ENCODE measurements at places on chromosomes 5 and 9.

DNA sequence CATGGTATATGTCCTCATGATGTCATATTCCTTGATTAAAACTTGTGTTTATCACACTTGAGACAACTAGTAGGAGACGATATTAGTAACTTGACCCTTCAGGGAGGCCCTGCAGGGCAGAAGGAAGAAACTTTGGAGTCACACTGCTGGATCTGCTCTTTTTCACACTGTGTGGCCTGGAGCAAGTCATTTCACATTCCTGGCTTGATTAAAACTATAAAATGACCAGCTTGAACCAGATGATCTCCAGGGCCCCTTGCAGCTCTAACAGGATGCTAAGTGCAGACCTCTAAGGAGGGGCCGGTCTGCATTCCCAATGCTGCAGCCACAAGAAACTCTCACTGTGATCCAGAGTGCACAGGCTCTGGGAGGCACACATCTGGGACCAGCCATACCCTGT lies 146.4 kb upstream of the ZNF366 start:
- DNase-seq: no peak

GRCh38 chr9:88829276-88829675 lies 162.0 kb upstream of the S1PR3 start:
- no peak for DNase-seq

DNA sequence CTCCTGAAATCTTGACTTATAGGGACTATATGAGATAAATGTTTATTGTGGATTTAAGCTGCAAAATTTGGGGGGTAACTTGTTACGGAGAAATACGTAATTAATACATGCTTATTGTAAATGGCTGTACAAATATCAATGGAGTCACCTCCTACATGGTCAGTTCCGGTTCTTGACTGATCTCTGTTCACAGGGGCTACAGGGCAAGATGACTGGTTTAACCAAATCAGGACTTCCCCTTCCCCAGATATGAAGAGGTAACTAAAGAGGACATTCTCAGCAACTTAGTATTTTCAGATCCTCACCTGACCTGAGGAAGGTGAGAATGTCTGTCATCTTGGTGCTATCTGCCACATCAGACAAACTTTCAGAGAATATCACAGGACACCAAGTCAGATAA lies 54.7 kb downstream of the PTCD2 start:
- DNase-seq: no peak

DNA sequence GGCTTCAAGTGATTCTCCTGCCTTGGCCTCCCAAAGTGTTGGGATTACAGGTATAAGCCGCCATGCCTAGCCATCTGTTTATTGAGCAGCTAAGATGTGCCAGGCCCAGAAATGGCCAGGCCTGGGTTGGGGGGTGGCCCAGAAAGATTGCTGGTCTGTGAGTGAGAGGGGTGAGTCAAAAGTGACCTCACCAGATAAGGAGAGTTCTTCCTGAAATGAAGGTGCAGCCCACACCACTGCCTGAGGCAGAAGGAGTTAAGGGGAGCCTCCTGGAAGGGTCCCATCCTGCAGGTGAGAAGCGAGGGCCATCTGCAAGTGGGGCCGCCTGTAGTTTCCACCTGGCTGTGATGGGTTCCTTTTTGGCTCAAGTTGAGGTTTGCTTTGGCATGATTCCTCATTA lies 96.9 kb upstream of the KLF4 start:
- DNase-seq: no peak

DNA sequence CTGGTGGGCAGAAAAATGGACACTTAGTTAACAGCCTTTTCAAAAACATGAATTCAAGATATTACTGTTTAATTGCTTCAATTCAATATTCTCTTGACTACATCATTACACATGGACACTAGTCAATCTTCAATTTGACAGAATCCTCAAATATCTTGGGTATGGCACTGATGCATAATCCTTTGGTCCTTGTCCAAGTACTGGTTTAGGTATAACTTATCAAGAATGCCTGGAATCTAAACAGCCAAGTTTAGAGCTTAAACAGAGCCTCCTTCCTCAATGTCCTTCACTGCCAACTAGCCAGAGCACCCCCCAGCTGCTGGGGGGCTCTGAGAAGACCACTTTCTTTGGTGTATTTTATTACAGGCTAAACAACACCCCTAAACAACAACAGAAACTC lies 61.6 kb upstream of the ERCC6L2 start:
- DNase-seq: no peak

DNA sequence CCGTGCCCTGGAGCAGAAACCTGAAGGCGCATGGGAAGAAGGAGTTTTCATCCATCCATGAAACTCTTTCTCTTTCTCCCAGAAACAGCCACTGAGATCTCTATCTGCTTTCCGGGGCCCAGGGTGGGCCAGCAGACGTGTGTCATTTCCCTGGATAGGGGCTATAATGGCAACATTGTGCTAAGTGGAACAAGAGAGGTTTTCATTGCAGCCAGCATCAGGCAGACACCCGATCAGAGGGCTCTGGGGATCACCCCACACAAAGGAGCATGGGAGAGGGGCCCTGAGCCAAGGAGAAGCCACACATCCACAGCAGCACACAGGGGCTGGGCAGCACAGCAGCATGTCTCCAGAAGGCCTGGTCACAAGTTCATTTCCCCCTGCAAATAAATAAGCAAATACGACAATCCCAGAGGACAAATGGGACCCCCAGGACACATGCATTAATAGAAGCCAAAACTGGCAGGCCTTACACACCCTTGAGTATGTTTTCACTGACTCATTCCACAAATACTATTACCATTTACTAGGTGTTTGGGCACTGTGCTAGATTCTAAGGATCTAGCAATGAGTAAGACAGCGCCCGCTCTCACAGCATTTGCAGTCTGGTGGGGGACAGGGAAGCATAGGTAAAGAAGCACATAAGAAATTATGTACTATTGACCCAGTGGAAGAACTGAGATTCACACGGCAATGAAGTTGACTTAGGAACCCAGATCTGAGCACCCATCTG lies 4.3 kb upstream of the AFAP1L1 start:
- no peak for DNase-seq

GRCh38 chr5:108201721-108202120 lies 180.2 kb downstream of the FBXL17 start:
- DNase-seq: no peak

DNA sequence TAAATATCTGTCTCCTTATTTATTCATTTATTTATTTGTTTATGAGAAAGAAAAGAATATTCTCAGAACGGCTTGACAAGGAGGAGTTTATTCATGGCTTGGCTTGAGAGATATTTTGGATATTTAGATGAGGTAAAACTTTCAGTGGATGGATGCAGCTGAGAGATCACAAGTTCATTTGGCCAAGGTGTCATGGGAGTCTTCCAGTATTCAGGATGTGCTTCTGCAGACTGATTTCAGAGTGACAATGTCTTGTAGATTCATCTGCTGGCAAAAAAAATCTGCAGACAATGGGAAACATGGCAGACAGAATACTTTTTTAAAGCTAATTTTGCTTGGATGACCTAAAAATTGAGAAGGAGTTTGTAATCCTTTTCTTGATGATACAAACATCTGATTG lies 38.5 kb downstream of the XRCC4 start:
- DNase-seq: no peak

- no peak for DNase-seq
Measured at GRCh38 chr5:170070556-170071412, 34.9 kb upstream of the FOXI1 start.

- no peak for DNase-seq
Measured at GRCh38 chr9:35758475-35759050, 4.5 kb upstream of the MSMP start.

GRCh38 chr5:136399527-136399926 lies 34.2 kb upstream of the TRPC7 start:
- peak; percentile 28 for DNase-seq

- no peak for DNase-seq
Measured at GRCh38 chr5:168844922-168845296, 265.7 kb upstream of the PANK3 start.

DNA sequence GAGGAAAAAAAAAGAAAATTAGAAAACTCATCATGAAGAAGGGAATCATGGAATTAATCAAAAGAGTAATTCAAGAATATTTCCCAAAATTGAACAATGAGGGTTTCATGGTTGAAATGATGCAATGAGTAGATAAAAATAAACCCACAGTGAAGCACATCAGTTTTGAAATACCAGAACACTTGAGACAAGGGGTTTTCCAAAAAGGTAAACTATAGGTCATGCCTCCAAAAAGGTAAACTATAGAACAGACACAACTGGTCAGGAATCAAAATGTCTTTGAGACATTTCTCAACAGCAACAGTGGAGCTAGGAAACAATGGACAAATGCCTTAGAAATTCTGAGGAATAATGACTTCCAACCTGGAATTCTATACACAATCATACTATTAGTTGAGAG lies 60.2 kb upstream of the PCSK5 start:
- no peak for DNase-seq

DNA sequence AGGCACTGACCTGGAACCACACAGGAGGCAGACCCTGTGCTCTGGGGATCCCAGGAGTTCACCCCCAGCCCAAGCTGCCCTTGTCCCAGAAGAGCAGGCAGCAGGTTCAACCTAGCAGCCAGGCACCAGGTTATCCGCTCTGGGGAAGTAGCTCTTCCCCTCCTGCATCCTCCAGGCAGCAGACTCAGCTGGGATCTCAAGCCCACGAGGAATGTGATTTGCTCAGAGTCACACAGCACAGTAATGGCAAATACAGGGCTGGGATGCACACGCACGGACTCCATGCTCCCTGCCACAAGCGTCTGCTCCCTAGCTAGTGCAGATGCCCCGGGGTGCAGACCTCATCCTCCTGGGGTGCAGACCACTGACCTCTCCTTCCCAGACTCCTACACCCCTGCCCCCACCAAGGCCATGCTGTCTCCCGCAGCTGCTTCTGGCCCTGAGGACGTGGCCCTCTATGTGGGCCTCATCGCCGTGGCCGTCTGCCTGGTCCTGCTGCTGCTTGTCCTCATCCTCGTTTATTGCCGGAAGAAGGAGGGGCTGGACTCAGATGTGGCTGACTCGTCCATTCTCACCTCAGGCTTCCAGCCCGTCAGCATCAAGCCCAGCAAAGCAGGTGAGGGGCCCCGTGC lies 25.5 kb downstream of the HK3 start:
- no peak for DNase-seq

GRCh38 chr5:139402561-139403158 lies 1.2 kb downstream of the SPATA24 start:
- DNase-seq: no peak

- peak; percentile 61 for DNase-seq
Measured at GRCh38 chr9:113221800-113222481, 597 bp downstream of the SLC31A1 start.

- no peak for DNase-seq
Measured at GRCh38 chr5:153959134-153959957, 79.4 kb downstream of the FAM114A2 start.

GRCh38 chr5:59972043-59972442 lies 78.5 kb upstream of the PDE4D start:
- DNase-seq: no peak

DNA sequence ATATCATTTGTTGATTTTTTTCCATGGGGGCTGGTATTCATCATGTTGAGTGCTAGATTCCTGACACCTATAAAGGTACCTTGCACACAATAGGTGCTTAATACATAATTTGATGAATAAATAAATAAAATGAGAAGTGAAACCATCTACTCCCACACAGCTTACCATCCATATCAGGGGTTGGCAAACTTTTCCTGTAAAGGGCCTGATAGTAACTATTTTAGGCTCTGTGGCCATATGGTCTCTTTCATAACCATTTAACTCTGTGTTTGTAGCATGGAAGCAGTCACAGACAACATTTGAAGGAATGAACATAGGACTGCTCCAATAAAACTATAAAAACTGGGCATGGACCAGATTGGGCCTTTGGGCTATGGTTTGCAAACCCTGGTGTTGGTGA lies 100.3 kb downstream of the GCNT1 start:
- no peak for DNase-seq

DNA sequence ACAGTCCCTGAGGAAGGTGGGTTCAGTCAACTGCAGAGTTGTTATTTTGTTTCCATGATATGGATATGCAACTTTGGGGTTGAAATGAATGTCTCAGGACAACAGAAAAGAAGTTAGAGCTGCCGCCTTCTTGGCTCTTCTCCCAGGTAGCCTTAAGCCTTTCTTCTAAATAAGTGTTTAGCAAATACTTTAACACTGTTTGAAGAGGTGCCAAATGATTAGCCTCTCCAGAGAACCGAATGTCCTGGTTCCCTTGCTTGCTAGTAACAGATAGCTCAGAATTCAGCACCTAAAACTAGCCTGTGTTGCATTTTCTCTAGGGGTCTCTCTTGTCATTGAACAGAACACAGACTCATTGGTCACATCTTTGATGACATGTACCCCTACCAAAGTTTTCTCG lies 127.7 kb upstream of the PIK3R1 start:
- no peak for DNase-seq

- DNase-seq: no peak
Measured at GRCh38 chr9:128288273-128289004, 12.4 kb downstream of the SWI5 start.

DNA sequence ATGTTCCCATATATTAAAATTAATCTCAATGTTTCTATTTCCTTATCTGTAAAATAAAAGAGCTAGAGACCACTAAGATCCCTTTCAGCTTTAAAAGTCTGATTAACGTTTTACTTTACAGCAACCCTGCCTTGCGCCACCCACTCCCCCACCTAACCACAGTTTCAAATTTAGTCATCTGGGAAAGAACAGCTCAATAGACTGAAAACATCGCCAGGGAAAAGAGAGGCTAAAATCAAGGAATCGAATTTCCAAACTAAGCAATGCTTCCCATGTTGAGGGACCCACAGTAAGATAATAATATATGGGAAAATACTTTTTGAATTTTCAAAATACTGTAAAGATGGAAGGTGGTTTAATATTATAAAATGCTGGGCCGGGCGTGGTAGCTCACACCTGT lies 6.6 kb downstream of the SAXO1 start:
- DNase-seq: no peak

- DNase-seq: no peak
Measured at GRCh38 chr9:4572184-4572826, 82.0 kb downstream of the SLC1A1 start.

- no peak for DNase-seq
Measured at GRCh38 chr9:19087106-19088000, 15.4 kb downstream of the HAUS6 start.

- no peak for DNase-seq
Measured at GRCh38 chr9:87236546-87236945, 261.1 kb upstream of the DAPK1 start.

DNA sequence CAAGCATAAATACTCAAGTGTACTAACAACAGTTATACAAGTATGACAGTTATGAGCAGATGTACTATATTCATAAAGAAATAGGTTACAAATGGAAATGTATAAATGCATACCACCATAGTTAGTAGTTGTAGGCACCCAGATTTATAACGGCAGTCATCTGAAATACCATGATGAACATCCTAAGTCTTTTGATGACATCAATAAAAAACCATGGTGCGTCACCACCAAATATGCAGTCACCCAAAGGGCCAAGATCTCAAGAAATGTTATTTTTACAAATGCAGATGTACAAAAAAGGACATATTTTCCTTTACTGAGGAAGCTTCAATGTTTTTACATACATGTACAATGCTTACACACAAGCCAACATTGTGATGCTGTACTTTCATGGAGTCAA lies 70.8 kb upstream of the XPA start:
- DNase-seq: no peak

GRCh38 chr9:94745806-94746540 lies 19.5 kb downstream of the AOPEP start:
- no peak for DNase-seq
